ENCODE measurements at places on chromosomes 7 and 10. TPM values are rescaled to one million over a fixed set of nuclear protein-coding genes. Genes with fewer than 3 reads are reported as not detected.

DNA sequence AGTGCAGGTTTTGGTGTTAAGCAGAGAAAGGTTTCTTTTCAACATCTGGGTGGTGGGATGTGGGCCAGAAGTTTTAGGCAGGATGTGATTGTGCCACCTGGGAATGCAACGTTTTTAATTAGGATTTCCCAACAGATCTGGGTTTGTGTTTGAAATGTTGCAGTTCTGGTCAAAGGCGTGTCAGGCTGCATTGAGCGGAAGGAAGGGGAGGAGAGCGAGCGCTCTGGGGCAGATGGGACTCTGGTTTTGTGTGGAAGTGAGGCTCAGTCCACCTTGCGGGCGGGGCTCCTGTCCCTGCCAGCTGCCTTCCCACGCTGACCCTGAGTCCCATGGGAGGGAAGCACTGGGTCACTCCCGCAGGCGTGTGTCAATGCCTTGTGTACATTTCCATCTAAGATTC is 767.7 kb downstream of the KCNMA1 start:
- no peak for DNase-seq

- DNase-seq: no peak
Observed at GRCh38 chr7:76257973-76258372, 44.5 kb upstream of the HSPB1 start.

- DNase-seq: no peak
Observed at GRCh38 chr10:34667177-34667576, 147.9 kb downstream of the PARD3 start.

GRCh38 chr10:7662522-7662921 is 4.2 kb downstream of the ITIH5 start:
- DNase-seq: no peak

- DNase-seq: peak; percentile 71
Observed at GRCh38 chr7:33774762-33775523, 130.4 kb upstream of the BMPER start.

GRCh38 chr7:87413029-87413428 is 62.5 kb downstream of the ABCB4 start:
- no peak for DNase-seq

GRCh38 chr10:66837990-66838389 is 87.8 kb upstream of the LRRTM3 start:
- no peak for DNase-seq

GRCh38 chr7:125563964-125564529 is 634.4 kb upstream of the POT1 start:
- no peak for DNase-seq

DNA sequence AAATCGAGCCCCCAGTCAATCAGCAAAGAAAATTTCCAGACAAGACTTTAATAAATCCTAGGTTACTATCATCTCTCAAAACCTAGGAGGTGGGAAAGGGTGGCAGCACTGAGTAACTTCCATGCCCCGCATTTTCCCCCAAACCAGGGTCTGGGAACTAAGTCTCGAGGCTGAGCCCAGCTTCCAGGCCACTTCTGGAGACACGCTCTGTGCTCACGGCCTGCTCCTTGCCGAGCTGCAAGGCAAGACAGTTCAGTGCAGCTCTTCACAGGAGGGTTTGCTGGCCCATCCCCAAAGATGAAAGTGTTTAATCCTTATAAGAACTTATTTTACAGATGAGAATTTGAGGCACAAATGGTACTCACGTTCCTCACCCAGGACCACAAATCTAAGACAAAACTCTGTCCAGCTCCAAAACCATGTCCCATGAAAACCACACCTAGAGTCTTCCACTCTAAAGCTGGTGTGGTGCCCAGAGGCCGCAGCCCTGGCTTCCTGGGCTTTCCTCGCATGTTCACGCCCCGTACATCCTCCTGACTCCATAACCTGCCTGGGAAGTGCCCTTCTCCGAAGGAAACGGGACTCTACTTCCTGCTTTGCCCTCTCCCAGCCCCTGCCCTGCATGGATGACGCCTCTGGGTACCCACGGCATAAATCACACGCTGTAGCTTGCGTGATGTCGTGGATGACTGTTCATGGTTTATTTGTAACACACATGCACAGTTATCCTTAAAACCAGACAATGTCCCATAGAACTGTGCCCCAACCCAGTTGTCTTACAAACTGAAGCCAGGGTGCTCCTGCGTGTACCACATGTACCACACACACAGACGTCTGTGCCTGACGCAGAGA is 201.2 kb downstream of the DIP2C start:
- DNase-seq: no peak

GRCh38 chr10:61869774-61870525 is 31.5 kb upstream of the ARID5B start:
- DNase-seq: no peak

GRCh38 chr10:14527134-14527844 is 196.6 kb upstream of the FRMD4A start:
- DNase-seq: no peak

DNA sequence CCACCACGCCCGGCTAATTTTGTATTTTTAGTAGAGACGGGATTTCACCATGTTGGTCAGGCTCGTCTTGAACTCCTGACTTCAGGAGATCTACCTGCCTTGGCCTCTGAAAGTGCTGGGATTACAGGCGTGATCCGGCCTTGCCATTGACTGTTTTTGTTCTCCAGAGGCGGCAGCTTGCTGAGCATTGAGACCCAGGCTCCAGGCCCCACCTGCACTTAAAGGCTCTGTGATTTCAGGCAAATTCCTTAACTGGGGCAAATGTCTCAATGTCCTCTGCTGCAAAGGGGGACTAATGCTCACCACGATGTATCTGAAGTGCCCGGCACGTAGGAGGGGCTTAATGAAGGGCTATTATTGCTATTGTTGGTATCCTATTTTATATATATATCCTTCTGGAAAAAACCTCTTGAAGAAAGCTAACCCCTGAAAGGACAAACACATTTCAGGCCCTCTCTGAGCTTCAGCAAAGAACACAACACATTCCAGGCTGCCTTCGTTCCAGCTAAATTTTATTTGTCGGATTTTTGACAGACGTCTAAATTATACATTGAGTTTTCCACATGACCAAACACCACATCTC is 29.0 kb downstream of the TRIM8 start:
- DNase-seq: no peak

GRCh38 chr7:131556053-131556908 is at the start of gene PODXL:
TSS of gene PODXL (minus strand) at chr7:131556628. CDS start at chr7:131556359, 269 bp downstream.
- no peak for DNase-seq

GRCh38 chr7:157612664-157613561 is 276.1 kb downstream of the DNAJB6 start:
- DNase-seq: peak; percentile 12

The THAP5 gene
- polyA plus RNA-seq: 25.8 TPM

The FAM25C gene
- polyA plus RNA-seq: not detected

The PTCD1 gene
- polyA plus RNA-seq: 8.0 TPM

The CYP2E1 gene
- polyA plus RNA-seq: 2.2 TPM
